ENCODE measurements at places on chromosomes 2 and 18.

DNA sequence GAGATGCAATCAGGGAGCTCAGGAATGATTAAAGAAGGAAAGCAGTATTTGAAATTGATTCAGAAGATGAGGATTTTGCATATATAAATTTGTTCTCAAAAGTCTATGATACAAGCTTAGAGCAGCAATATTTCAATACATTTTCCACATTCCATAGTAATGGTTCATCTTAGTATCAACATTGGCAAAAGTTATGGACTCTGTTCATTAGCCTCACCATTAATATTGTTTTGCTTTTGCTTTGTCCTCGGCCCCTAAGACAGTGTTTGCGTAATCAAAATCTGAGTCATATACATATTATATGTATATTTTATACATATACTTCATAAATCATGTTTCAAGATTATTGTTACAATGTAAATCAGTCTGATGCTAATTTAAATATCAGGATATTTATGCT is 176.6 kb downstream of the CNTNAP5 start:
- H3K4me3 ChIP-seq, result no peak overlapping the region
- H3K4me1 ChIP-seq, result no peaks in the 10 kb centered on the region
- DNase-seq, result no peak
- H3K36me3 ChIP-seq, result no peaks in the 10 kb centered on the region

DNA sequence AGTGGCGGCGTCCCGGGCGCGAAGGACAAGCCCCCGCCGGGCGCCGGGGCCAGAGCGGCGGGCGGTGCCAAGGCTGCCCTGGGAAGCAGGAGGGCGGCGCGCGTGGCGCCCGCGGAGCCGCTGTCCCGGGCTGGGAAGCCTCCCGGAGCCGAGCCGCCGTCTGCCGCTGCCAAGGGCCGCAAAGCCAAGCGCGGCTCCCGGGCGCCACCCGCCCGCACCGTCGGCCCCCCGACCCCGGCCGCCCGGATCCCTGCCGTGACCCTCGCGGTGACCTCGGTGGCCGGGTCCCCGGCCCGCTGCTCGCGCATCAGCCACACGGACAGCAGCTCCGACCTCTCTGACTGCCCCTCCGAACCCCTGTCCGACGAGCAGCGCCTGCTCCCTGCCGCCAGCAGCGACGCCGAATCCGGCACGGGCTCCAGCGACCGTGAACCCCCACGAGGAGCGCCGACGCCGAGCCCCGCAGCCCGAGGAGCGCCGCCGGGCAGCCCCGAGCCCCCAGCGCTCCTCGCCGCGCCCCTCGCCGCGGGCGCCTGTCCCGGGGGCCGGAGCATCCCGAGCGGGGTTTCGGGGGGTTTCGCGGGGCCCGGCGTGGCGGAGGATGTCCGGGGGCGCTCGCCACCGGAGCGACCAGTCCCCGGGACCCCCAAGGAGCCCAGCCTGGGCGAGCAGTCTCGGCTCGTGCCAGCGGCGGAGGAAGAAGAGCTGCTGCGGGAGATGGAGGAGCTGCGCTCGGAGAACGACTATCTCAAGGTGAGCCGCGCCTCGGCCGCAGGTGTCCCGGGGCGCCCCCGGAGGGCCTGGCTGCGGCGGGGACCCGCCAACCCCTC is 820 bp downstream of the MTCL1 start:
- H3K4me1 ChIP-seq, result no peaks in the 10 kb centered on the region
- no peaks in the 10 kb centered on the region for H3K36me3 ChIP-seq
- H3K4me3 ChIP-seq, result peak overlapping the region; percentile 53

DNA sequence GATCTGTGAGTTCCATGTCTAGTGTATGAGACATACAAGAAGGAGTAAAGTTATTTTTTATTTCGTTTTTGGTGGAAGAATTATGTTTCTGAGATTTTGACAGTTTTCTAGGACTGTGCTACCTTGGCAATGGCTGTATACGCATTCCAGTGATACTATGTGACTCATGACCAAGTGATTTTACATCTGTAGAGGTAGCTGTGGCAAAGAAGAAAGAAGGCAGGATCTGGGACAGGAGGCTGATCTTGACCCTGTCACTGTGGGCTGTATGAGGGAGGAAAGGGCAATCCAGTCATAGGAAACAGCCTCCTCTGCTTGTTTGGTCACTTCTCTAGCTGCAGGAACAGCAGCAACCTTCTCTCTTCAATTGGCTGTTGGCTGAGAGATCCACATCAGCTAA is 44.0 kb upstream of the PDCL3 start:
- H3K4me1 ChIP-seq, result no peaks in the 10 kb centered on the region
- H3K27ac ChIP-seq, result no peak overlapping the region
- H3K36me3 ChIP-seq, result no peaks in the 10 kb centered on the region
- no peak overlapping the region for H3K4me3 ChIP-seq

GRCh38 chr2:205764270-205764746 is 82.0 kb downstream of the NRP2 start:
- no peaks in the 10 kb centered on the region for H3K27me3 ChIP-seq
- H3K36me3 ChIP-seq, result no peaks in the 10 kb centered on the region
- no peak overlapping the region for H3K4me3 ChIP-seq
- DNase-seq, result no peak
- peak overlapping the region; percentile 86 for H3K27ac ChIP-seq

- no peaks in the 10 kb centered on the region for H3K36me3 ChIP-seq
- no peak overlapping the region for H3K27ac ChIP-seq
- no peak overlapping the region for H3K4me3 ChIP-seq
- no peak for DNase-seq
- no peaks in the 10 kb centered on the region for H3K27me3 ChIP-seq
- H3K4me1 ChIP-seq, result no peaks in the 10 kb centered on the region
Measured at GRCh38 chr2:2524348-2524941, 193.4 kb upstream of the MYT1L start.
